Left forelimb (tissue), 1 donor: ENCODE measurements at places on chromosomes 7 and 10.

DNA sequence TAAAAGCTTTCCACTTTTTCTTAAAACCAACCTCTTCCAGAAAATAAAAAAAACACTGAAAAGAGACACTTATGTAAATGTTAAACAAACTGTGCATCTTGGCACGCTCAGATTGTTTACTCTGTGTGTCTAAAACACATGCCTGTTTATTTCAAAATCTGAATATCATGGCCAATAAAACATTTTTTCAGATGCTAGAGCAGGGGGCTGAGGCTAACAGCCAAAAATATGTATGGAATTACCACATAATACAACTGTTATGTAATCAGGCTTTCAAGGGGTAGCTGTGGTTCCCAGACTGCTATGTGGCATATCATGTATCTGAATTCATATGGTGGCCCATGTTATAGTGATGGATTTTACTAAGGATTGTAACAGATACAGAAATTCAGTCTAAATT lies 130.4 kb downstream of the HIBADH start:
- DNase-seq, result no peak

GRCh38 chr7:131011432-131011742 lies 277.4 kb upstream of the KLF14 start:
- DNase-seq, result no peak

- no peak for DNase-seq
Observed at GRCh38 chr7:112302566-112302965, 96.1 kb downstream of the ZNF277 start.

GRCh38 chr10:95821720-95822119 lies 65.8 kb downstream of the ENTPD1 start:
- no peak for DNase-seq

- no peak for DNase-seq
Observed at GRCh38 chr7:95628831-95629439, 32.6 kb upstream of the PDK4 start.

GRCh38 chr7:105585850-105586500 lies 4.7 kb upstream of the EFCAB10 start:
- no peak for DNase-seq

- DNase-seq, result no peak
Observed at GRCh38 chr10:121339114-121339513, 259.1 kb downstream of the FGFR2 start.

- DNase-seq, result no peak
Observed at GRCh38 chr7:37660614-37661013, 23.0 kb upstream of the GPR141 start.

GRCh38 chr10:58517491-58518355 lies 5.1 kb downstream of the BICC1 start:
- DNase-seq, result no peak

DNA sequence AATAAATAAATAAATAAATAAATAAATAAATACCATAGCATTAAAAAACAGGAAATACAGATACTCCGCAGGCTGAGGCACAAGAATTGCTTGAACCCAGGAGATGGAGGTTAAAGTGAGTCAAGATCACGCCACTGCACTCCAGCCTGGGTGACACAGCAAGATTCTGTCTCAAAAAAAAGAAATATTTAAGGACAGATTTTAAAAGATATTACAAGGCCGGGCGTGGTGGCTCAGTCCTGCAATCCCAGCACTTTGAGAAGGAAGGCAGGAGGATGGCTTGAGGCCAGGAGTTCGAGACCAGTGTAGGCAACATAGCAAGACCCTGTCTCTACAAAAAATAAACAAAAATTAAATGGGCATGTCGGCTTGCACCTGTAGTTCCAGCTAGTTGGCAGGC lies 17.5 kb upstream of the SNX8 start:
- DNase-seq, result no peak

DNA sequence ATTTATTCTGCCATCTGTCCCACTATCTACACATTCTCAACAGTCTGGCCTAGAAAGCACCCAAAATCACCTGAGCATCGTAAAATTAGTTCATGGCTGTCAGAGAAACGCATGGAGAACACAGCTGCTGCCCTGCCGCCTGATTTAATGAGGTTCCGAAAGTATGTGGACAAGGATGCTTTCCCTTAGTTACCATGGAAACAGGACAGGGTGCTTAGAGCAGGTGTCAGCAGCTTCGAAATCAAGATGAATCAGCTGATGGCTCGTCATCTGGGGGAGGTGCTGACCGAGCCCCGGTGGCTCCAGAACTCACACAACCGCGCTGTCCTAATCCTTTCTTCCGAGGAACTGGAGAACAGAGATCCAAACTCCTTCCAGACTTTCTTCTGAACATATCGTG lies 151.5 kb downstream of the TEX36 start:
- DNase-seq, result no peak

DNA sequence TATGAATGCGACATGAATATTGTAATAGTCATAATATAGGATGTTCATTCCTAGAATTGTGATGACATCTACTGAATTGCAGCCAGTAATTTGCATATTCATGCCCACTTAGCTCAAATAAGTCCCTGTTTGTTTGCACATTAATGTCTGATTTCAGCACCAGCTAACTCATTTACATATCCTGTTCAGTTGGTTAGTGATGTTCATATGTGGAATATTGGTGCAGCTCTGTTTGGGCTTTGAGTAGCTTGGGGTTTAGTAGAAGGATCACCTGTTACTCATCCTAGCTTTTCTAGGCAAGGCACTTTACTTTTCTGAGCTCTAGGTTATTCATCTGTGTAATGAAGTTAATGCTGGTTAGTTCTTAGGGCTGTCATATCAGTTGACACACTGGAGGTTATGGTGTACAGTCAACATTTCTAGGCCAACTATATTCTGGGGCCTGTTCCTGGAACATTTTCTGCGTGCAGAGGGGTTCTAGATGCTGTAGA lies 238.4 kb downstream of the EXOC4 start:
- DNase-seq, result no peak

- DNase-seq, result no peak
Observed at GRCh38 chr7:101113836-101114235, 13.1 kb upstream of the SERPINE1 start.

- no peak for DNase-seq
Observed at GRCh38 chr10:80288849-80289248, 609 bp downstream of the MAT1A start.

GRCh38 chr10:66604195-66604594 lies 321.6 kb upstream of the LRRTM3 start:
- DNase-seq, result no peak

DNA sequence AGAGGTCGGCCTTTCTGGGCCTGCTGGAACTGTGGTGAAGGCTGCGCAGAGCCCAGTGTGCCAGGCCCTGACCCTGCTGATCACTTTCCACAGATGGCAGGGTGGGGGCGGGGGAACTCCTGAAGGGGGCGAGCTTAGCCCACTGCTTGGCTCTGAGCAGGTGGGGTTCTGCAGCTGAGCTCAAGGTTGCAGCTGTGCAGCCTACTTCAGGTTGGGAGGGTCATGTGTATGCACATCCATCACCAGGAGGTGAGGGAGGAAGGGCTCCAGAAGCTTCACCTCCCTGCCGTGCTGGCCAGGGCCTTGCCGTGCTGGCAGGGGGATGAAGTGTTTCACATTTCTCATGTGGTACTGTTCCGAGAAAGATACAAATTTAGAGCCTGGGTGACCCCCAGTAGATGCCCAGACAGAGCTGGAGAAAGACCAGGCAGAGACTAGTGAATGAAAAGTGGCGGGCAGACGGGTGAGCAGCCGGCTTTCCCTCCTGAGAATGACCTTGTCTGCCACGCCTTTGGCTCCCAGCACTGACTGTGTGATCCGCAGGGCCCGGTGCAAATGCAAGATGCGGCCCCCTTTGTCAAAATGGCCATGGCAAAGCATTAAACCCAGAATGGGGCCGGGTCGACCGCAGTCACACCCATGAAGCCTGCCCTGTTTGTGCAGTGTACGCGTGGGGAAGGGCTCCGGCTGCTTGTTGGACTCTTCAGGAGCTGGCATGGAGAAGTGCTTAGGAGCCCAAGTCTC lies 25.2 kb downstream of the FAM241B start:
- DNase-seq, result no peak

DNA sequence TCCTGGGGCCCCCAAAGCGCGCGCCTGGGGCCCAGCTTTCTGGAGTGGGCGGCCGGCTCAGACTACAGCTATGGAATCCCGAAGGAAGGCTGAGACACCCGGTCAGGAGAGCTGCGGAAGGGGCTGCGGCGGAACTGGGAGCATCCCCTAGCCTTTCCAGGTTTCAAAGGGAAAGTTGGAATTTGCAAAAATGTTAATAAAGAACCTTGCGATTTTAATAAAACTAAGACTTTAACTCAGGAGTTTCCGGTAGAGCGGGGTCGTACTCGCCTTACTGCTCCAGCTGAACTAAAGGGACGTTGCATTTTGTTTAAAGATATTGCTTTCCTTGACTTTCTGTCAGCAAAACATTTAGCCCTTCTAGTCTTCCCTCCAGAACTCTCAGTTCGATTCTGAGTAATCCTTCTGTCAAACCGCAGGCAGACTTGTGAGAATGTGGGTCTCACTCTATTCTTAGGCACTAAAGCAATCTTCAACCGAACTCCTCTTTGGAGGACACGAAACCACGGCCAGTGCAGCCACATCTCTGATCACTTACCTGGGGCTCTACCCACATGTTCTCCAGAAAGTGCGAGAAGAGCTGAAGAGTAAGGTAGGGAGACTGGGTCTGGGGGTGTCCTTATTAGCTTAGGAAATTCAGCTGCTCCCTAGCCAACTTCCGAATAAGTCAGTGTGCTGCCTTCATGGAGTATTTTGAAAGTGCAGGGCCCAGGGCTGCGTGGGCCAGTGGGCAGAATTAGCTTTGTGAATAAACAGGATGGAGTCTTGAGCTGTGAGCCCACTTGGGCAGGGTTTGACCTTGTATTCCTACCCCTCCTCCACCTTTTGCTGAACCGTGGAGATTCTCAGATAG lies 1.9 kb downstream of the CYP26A1 start:
- no peak for DNase-seq

- DNase-seq, result no peak
Observed at GRCh38 chr7:116152276-116152675, 58.1 kb upstream of the TES start.

DNA sequence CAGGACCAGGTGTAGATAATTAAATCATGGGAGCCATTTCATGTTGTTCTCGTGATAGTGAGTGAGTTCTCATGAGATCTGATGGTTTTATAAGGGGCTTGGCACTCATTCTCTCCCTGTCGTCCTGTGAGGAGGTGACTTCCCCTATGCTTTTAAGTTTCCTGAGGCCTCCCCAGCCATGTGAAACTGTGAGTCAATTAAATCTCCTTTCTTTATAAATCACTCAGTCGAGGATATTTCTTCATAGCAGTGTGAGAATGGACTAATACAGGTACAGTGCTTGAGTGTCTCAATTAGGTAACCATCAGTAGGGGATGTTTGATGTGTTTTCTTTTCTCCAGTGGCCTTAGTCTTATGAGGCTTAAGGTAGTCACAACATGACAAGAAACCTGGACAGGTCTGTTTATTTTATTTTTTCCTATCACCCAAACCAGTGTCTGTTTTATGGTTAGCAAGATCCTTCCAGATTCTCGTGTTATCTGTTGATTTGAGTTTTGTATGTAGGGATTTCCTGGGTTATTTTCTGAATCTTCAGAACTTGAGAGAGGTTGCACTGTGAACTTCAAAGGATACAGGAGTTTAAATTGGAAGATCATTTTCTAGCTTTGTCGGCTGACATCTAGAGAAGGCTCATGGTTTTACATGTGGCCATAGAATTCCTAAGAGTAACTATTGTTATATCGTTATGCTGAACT lies 32.1 kb downstream of the UMAD1 start:
- DNase-seq, result no peak

- DNase-seq, result no peak
Observed at GRCh38 chr10:126376956-126377355, 11.3 kb downstream of the ADAM12 start.

DNA sequence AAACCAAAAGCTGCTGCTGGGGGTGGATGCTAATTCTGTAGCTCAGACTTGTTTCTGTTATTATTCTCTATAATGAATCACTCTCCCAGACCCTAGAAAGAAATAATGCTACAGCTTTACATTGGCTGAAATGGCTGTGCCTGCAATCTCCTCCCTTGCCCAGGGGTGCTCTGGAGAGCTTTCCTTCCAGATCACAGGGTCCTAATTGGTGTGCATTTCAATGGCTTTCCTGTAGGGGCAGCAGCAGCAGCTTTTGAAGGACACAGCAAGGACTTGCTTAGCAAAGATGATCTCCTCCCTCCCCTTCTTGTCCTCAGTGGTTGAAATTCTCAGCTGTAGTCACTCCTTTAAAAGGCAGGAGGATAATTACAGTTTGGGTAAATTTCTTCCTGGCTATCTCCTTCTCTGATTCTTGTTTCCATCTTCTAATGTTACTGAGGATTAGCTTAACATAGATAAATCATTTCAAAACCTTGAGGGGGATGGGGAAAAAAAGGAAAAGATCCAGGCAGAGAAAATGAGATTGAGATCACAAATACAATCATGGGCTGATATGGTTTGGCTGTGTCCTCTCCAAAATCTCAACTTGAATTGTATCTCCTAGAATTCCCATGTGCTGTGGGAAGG lies 120.2 kb upstream of the CTTNBP2 start:
- DNase-seq, result no peak

DNA sequence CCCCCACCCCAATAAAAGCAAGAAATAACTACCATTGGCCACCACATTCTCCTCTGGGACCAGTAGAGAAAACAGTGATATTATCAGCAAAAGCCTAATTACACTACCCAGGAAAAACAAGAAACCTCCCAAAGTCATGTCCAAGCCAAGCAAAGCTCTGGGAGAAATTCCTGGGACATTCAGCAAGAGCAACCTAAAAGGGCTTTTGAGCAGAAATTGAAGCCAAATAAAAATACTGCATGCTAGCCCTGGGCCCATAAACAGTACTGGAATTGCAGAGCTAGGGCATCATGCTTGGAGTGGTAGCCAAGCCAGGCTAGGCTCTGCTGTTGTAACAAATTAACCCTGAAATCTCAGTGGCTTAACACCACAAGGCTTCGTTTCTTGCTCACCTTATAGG lies 347.9 kb downstream of the LRMDA start:
- no peak for DNase-seq

DNA sequence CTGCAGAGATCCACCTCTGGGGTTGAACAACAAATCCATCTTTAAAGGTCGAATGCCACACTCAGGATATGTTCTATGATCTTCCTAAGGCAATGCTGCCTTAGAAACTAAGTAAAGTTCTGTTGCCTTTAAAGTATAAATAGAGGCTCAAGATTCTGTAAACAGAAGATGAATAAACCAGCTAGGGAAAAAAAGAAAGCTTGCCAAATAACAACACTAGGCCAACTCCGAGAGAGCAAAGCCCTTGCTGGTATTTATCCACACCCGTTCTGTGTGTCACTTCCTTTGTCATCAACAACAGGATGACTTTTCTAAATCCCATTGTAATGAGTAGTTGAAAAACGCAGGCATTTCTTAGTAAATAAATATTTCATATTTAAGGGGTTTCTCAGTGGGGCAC lies 330.0 kb upstream of the GLI3 start:
- DNase-seq, result no peak

GRCh38 chr7:102432442-102433218 lies 745 bp upstream of the ORAI2 start:
- no peak for DNase-seq

- no peak for DNase-seq
Observed at GRCh38 chr7:156527458-156527890, 113.1 kb upstream of the RNF32 start.

GRCh38 chr10:128921389-128922022 lies 545.5 kb upstream of the MGMT start:
- no peak for DNase-seq
